ENCODE measurements at places on chromosomes 1 and 21.

GRCh38 chr1:85243372-85243771 lies 16.1 kb downstream of the C1orf52 start:
- DNase-seq, result no peak

DNA sequence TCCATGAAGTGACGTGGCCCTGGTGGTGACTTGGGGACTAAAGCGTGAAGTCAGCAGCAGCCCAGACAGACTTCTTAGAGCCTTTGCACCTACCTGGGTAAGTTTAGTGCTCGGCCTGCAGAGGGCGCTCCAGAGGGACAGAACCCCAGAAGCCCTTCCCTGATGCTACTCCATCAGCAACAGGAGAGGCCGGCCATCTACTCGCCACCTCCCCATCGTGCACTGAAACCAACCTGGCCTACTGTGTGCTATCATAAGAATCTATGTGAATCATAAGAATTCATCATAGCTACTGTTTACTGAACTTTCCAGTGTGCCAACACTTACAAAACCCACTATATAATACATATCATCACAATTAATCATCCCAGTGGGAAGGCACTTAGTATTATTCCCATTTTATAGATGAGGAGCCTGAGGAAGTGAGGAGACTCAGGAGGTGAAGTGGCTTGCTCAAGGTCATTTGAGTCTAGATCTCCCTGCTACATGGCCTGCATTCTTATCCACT lies 7.9 kb upstream of the EDN2 start:
- peak; percentile 64 for DNase-seq

- DNase-seq, result no peak
Observed at GRCh38 chr1:89739844-89740216, 81.0 kb upstream of the LRRC8D start.

- DNase-seq, result peak; percentile 67
Observed at GRCh38 chr1:152001631-152002584, 8.2 kb upstream of the S100A10 start.

DNA sequence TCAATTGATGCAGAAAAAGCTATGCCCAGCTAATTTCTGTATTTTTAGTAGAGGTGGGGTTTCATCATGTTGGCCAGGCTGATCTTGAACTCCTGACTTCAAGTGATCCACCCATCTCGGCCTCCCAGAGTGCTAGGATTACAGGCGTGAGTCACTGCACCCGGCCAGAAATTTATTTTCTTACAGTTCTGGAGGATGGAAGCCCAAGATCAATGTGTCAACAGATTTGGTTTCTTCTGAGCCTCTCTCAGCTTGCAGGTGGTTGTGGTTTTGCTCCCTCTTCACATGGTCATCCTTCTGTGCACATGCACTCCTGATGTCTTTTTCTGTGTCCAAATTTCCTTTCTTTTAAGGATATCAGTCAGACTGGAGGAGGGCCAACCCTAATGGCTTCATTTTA lies 35.6 kb downstream of the SHCBP1L start:
- no peak for DNase-seq

DNA sequence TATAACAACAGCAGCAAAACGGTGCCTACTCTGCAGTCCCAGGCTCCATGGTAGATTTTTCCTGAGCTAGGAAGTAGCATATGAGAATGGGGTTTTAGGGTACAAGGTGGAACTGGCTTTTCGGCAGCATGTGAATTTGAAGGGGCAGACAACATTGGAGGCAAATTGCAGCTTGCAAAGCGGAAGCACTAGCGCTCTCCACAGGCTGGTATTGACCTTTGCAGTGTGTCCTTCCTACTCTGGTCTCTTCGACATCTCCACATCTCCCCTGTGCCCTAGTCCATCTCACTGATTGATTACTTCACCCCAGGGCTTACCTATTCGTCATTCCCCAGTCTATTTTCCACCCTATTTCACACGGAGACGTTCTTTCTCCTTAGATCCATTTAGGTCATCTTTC lies 13.0 kb downstream of the IGSF21 start:
- DNase-seq, result no peak

GRCh38 chr1:180815188-180815587 lies 97.5 kb upstream of the KIAA1614 start:
- DNase-seq, result no peak

DNA sequence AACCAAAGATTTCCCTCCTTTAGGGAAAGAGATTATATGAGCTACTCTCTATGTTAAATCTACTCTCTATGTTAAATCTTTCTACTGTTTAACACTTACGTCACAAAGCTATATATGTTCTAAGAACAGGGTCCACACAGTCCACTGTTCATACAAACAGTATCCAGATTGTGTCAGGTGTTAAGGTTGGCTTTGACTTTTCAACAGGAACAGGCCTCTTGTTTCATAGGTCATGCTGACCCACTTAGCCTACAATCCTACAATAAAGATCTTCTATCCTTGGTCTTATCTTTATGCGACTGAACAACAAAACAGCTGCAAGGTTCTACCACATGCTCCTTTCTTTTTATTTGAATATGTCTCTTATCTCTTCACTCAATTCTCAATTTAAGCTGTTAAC lies 134.9 kb downstream of the LTN1 start:
- DNase-seq, result no peak

GRCh38 chr21:41833497-41834115 lies 45.5 kb downstream of the PRDM15 start:
- DNase-seq, result no peak

DNA sequence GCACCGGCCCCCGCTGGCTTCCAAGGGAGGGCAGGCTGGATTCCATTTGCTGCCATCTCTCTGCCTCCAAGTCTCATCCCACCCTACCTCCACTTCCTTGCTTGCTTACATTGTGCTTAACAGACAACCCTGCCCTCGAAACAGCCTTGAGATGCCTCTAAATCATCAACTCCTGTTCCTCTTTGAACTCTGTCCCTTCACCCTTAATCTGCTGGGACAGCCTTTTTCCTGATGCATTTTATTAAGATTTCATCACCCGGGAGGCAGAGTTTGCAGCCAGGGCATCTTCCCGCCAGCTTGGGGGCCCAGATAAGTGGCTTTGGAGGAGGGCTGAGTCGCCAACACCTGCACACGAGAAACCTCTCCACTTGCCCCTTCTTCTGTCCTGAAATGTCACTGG lies 192.5 kb downstream of the KAZN start:
- no peak for DNase-seq

DNA sequence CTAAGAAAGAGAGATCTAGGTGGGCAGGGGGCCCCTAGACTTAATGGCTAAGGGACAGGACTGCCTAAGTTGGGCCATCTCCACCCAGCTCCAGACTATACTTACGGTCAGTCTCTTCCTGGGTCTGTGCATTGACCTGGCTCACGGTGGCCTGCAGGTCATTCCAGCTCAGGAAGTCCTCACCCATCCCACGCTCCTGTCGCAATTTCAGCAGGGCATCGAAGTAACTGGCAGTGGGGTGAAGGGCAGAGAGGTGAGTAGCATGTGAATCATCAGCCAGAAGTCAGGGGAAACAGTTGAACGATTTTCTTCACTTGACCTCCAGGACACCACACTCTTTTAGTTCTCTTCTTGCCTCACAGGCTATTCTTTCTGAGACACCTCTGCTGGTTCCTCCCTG lies 20.5 kb downstream of the IQGAP3 start:
- DNase-seq, result no peak

GRCh38 chr1:64335636-64336035 lies 132.2 kb downstream of the UBE2U start:
- no peak for DNase-seq

GRCh38 chr1:59768792-59769735 lies 45.7 kb upstream of the HOOK1 start:
- no peak for DNase-seq

GRCh38 chr1:188022661-188023060 lies 1193.9 kb downstream of the PLA2G4A start:
- no peak for DNase-seq

- DNase-seq, result no peak
Observed at GRCh38 chr1:116375887-116376728, 3.1 kb downstream of the ATP1A1 start.

DNA sequence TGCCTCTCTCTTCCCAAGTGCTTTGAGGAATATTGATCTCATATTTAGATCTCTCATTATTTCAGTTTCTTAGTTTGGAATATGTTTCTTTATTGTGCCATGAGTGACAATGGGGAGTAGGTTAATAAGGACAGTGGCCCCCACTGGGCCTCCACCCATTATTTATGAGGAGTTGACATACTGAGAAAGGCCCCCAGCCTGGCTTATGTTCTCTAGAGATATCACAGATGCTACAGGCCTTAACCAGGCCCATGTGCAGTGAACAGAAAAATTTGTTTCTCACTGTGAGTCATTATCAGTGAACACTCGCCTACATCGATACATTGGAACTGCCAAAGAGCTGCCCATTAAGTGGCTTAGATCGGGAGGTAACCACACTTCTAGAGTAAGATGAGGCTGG lies 35.7 kb upstream of the SYT6 start:
- DNase-seq, result no peak

DNA sequence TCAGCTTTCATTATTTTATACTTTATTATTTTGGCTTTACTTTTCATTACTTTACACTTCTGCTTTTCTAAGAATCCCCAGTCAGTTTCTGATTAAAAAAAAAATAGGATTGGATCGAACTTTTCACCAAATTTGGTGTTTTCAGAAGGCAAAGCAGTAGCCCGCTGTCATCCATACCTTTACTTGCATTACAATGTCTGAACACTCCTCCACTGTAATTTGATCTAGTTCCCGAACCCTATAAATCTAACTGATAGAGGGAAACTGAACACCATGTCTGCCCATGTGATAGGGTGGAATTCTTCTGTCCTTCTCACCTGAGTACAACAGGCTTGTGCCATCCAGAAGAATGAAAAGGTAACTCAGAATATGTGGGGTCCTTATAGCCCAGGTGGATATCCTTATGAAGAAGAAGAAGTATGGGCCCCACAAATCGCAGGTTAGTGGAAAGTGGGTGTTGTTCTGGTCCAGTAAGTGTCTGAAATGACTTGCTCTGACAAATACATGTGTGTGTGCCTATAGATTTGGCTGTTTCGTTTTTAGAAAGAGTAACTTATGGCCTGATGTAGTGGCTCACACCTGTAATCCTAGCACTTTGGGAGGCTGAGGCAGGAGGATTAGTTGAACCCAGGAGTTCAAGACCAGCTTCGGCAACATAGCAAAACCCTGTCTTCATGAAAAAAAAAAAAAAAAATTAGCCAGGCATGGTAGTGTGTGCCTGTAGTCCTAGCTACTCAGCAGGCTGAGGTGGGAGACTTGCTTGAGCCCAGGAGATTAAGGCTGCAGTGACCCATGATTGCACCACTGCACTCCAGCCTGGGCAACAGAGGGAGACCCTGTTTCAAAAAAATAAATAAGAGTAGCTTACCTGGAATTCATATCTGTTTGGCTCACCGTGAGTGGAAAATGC lies 26.6 kb upstream of the CDC14A start:
- peak; percentile 62 for DNase-seq

- no peak for DNase-seq
Observed at GRCh38 chr1:182357913-182358312, 33.7 kb downstream of the GLUL start.

GRCh38 chr1:75731881-75732280 lies 7.4 kb downstream of the ACADM start:
- no peak for DNase-seq

DNA sequence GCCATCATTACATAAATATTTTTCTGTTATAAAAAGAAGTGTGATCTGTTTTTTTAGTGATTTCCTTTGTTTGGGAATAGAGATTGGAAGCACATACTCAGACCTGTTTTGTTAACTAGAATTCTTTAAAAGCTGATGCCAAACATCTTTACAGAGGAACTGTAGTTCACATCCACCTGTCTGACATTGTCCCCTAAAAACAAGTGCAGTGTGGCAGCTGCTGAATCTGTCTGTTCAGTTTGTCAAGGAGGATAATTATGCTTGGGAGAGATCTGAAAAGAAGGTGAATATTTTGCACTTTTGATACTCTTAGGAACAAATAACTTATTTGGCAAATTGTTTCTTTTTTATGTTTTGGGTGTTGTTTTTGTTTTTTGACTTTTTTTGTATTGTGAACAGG lies 13.6 kb downstream of the AGMAT start:
- no peak for DNase-seq

DNA sequence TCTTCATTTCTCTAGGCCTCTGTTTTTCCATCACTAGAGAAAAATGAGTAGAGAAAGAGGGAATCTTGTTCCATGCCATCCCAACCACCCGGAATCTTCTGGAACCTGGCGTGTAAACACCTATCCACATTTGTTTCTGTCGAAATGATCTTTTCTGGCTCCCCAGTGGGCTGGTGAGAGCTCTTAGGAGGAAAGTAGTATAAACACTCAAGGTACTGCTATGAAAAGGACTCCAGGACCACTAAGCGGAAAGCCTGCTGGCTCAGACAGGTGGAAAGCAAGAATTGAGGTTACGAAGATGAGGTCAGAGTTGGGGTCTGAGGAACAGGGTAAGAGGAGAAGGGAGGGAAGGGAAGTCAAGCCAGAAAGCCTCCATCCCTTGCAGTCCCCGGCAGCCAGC lies 90.8 kb downstream of the PLXNA2 start:
- no peak for DNase-seq

GRCh38 chr1:51621161-51621560 lies 4.3 kb downstream of the OSBPL9 start:
- DNase-seq, result no peak

GRCh38 chr1:27071049-27071416 lies 58.4 kb upstream of the TENT5B start:
- DNase-seq, result peak; percentile 48

GRCh38 chr1:192949783-192950182 lies 109.4 kb downstream of the UCHL5 start:
- no peak for DNase-seq

GRCh38 chr1:240618946-240619345 lies 7.0 kb upstream of the GREM2 start:
- no peak for DNase-seq

- no peak for DNase-seq
Observed at GRCh38 chr1:213446496-213446895, 395.5 kb downstream of the RPS6KC1 start.

GRCh38 chr1:97886199-97886598 lies 34.6 kb downstream of the DPYD start:
- DNase-seq, result no peak

- peak; percentile 90 for DNase-seq
Observed at GRCh38 chr1:153796786-153797659, 21.8 kb downstream of the SLC27A3 start.

GRCh38 chr1:156692925-156693847 lies 12.2 kb downstream of the CRABP2 start:
- DNase-seq, result peak; percentile 79

GRCh38 chr1:98496256-98496995 lies 165.1 kb upstream of the SNX7 start:
- no peak for DNase-seq

DNA sequence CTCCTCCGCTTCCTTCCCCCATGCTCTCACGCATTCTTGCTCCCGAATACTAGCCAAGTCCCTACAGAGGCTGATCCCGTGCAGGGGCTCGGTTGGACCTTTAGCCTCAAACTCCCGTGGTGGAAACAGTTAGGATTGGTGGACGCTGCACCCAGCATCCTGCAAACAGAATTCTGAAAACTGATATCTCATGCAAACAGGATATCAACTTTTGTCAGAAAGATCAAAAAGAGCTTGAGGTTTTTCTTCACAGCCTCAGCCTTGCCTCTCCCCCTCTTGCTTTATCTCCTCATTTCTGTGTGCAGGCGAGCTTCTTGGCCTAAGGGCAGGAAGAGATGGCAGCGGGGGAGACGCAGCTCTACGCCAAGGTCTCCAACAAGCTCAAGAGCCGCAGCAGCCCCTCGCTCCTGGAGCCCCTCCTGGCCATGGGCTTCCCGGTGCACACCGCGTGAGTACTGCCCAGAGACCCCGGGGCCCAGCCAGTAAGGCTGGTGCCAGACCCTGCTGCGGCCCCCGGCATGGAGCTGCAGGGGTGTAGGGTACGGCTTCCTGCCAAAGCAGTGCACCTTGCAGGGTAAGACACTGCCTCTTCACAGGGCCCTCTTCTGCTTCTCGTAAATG lies at the start of gene UBASH3A:
Gene UBASH3A (plus strand): TSS at position 292 of the 621 bp plus-strand sequence. CDS start 44 bp downstream, at position 336.
- DNase-seq, result no peak

GRCh38 chr1:221664253-221664652 lies 77.6 kb downstream of the DUSP10 start:
- peak; percentile 25 for DNase-seq
